PC-3 (cell line): ENCODE measurements at places on chromosomes 12 and 14.

DNA sequence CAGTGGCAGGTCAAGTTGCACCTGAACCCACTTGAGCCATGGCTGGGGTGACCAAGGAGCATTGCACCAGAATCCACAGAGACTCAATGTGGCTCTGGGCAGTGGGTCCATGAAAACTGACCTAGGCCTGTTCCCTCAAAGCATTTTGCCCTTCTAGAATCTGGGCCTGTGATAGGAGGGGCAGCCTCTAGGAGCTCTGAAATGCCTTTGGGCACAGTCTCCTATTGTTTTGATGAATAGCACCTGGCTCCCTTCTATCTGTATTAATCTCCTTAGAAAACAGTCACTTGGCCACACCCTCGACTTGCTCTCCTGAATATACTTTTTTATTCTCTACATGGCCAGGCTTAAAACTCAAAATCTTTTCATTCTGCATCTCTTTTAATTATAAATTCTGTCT lies 14.1 kb upstream of the KRAS start:
- DNase-seq = no peak

- no peak for DNase-seq
Observed at GRCh38 chr12:15323480-15323879, 1.2 kb downstream of the PTPRO start.

DNA sequence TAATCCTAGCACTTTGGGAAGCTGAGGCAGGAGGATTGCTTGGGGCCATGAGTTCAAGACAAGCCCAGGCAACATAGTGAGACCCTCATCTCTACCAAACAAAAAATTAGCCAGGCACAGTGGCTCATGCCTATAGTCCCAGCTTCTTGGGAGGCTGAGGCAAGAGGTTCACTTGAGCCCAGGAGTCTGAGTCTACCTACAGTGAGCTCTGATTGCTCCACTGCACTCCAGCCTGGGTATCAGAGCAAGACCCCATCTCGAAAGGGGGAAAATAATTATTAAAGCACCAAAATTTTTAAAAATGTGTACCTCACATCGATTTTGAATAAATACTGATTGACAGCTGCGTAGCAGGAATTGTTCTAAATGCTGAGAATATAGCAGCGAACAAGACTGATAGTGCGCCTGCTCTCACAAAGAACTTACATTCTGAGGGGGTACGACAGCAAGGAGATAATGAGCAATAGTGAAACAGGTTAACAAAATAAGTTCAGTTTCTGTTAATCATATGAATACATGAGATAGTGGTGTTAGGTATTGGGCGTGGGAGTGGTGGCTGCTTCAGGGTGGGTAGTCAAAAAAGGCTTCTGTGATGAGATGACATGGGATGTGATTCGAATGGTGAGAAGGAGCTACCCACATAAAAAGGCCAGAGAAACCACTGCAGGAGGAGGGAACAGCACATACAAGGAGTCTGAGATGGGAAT lies 19.6 kb downstream of the HCFC2 start:
- no peak for DNase-seq

DNA sequence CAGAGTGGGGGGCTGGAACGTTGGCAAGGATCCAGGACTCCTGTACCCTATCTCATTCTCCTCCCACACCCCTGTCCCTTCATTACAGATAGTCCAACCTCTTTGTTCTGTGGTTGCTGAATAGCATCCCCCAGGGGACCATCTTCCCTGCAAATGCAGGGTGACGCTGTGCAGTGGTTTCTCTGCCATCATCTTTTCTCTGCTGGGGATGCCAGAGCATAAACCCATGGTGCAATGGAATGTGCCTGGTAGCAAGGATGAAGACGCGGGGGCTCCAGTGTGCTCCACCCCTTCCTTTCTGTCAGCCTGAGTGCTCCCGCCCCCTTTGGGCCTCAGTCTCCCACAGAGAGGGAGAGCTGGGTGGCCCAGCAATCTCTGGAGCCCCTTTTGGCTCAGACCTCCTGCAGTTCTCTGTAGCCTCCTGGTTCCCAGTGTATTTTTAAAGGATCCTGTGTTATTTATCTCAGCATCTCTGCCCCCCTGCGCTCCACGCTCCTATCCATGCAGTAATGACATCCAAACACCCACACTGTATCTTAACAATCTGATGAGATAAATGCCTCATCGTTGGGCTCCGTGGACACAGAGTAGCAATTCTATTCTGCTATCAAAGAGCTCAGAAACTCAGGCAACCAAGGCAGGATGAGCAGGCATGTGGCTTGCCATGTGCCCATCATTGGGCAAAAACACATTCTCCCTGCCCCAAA lies 212.8 kb downstream of the CACNA1C start:
- DNase-seq = no peak

- peak; percentile 95 for DNase-seq
Observed at GRCh38 chr14:50013198-50013918, 103.0 kb downstream of the VCPKMT start.

GRCh38 chr14:32666308-32666707 lies 272.4 kb upstream of the NPAS3 start:
- no peak for DNase-seq

DNA sequence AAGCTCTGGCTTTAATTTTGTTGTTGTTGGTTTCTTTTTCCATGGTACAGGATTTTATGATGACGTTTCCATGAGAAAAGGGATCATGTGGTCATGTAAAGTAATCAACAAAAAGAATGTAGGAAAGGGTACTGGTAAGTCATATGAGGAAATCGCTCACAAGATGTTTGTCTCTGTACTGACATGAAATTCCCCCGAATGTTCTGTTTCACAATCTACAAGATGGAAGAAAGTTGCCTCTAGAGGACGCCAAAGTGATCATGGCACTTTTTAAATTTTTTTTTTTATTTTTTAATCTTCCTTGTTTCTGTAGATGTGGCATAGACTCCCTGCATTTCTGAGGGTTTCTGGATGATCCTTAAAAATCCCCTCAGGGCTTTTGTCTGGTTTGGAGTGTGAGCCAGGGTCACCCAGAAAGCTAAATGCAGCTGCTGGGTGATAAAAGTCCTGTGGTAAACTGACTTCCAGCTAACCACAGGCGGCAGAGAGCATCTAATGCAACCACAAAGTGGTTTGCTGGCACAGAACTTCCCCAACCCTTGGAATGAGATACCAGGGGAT lies 393.5 kb downstream of the CCDC91 start:
- DNase-seq = peak; percentile 48

DNA sequence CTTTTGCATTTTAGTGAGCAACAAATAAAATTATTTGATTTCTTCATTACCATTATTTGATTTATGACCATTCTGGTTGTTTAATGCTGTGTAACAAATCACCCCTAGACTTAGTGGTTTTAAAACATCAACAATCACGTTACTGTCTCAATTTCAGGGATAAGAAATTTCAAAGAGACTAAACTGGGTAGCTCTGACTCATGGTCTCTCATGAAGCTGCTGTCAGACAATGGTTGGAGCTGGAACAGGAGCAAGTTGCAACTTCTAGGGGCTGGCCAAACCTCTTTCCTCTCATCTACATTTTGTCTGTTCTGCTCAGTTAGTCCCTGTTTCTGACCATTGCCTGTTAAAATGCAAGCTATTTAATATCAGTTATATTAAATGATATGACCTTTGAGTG lies 517.0 kb downstream of the KCNH5 start:
- no peak for DNase-seq

DNA sequence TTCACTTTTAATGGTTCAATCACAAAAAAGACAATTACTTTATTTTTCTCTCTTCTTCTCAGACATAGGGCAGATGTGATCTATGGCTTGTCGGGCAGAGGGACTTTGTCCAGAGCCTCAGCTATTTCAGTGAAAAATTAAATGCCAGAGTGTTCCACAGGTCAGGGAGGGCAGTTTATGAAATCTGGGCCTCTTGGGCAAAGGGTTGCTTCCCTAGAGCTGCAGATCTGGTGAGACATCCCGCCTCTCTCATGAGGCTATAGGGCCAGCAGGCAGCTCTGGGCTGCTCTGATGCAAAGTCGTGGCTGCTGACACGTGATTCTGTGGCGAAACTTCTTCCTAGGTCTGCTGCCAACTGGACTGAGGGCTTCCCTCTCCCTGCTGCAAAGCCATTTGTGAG lies 6.0 kb downstream of the CLMN start:
- DNase-seq = peak; percentile 33

DNA sequence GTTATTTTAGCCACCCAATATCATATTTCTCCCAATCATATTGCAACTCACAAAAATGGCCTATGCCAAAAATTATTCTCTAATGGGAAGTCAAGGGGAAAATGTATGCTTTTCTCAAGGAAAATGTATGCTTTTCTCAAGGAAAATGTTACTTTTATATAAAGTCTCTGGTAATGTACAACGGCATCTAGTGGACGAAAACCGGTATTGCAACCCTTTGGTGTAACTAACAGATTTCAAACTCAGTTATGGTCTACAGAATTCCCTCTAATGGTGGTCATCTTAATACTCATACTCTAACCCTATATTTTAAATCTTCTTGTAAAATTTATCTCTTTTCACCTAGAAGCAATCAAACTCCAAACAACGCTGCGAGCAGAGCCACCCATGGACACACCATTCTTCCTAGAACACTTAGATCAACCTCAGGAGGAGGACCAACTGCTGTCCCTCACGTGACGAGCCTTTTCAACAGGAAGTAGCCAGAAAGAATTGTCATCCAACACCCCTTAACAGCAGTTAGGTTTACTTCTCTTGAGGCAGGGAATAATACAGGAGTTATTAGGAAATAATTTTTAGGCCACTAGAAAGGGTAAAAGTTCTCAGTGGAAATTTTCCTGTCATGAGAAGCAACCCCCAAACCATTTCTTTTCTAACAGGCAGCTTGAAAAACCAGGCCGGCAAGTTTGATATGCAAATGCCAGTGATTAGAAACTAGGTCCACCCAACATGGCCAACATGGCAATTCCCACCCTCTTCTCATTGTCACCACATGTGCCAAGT lies 20.1 kb downstream of the APOBEC1 start:
- DNase-seq = peak; percentile 58

- DNase-seq = no peak
Observed at GRCh38 chr14:23432946-23433345, 2.5 kb downstream of the MYH7 start.

DNA sequence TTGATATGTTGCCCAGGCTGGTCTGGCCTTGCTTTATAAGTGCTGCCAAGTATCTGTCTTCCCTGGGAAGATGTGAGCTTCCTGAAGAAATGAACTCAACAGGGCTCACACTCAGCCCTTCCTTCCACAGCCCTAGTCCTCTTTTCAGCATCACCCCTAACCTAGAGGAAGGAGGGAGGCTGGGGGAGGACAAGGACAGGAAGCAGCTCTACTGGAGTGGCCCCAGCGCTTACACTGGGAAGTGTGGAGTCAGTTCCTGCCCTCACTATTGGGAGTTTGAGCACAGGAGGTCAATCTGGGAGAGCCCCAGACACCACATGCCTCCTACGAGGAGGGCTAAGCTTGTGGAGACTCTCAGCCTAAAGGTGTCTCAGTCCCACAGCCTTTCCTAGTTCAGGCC lies 16.8 kb downstream of the GALNT6 start:
- no peak for DNase-seq

DNA sequence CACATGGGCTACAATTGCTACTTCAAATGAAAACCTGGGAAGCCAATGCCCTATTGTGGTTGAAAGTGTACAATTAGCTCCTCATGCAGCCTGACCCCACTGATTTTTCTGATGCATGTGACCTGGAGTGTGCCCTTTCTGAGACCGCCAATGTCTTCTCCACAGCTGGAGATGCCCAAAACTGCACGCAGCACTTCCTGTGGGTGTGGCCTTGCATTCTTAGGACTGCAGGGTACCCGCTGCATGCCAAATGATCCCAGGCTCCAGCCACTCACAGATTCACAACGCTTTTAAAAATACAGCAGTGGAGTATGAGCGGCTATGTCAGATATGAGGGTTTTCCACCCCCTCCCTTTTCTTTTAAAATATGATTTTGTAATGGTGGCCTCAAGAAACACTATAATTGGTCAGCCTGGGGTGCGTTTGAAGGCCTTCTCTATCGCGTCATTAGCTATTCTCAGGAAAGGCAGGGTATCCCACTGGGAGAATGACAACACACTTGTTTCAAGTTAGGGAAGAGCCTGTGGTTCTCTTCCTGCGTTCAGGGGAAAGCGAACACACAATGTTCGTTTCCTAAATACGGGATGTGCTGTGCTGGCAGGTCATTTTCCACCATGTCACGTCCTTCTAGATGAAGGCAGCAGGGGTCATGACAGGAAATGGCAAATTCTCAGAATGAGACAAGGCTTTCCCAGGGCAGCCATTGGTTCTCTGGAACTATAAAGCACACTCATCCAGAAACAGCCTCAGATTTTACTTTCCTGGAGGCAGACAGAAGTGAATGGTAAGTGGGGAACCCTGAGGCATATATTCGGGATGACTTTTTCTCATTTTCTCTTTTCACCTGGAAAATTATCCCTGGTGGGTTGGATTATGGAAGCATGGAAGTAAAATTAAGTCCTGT lies at the start of gene APOLD1:
TSS of gene APOLD1 (plus strand) at position 749 of the 904 bp plus-strand sequence. CDS start at position 782, 33 bp downstream.
- no peak for DNase-seq

DNA sequence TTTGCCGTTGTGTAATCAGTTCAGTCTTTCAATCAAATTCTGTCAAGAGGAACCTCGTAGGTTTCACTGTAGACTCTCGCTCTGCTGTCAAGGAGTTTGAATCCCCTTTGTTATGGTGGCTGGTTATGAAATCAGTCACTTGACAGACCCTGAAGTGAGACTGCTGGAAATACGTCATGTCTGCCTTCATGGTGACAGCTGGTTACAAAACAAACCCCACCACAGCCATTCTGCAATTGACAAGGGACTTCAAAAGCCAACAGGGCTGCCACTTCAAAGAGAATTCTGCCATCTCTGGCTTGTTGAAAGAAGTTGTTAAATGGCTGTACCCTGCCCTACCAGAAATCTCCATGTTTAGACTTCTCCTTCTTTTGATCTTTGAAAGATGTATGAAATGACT lies 286.9 kb downstream of the ERC1 start:
- no peak for DNase-seq

DNA sequence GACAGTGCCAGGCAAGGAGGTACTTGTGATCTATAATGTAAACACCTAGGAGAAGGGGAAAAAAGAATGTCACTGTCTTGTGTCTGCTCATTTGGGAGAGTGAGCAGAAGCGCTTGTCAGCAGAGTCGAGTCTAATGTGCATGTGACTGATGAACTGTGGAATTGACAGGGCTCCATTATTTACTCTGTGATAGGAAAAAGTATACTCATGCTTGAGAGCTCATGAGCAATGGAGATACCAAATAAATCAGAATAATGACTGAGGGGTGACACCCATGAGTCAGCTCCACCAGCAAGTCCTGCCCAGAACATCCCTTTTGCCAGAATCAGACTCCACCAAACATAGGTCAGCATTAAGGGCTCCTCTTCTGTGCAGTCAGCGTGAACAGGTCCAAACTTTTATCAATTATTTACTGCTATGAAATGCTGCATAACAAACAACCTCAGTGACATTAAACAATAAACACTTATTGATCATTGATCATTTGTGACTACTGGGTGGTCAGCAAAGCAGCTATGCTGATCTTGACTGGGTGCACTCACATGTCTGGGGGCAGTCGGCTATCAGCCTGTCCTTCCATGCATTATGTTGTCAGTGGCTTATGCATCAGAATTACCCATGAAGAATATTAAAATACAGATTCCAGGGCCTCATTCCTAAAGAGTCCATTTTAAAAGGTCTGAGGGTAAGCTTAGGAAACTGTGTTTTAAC lies 29.2 kb upstream of the WSCD2 start:
- no peak for DNase-seq

GRCh38 chr14:61197416-61197815 lies 83.7 kb downstream of the TMEM30B start:
- DNase-seq = no peak

- no peak for DNase-seq
Observed at GRCh38 chr14:60220917-60221316, 28.1 kb upstream of the PPM1A start.
